ENCODE measurements at places on chromosomes 6 and 20.

GRCh38 chr20:10178727-10179313 is 39.8 kb upstream of the SNAP25 start:
- no peak for DNase-seq

- no peak for DNase-seq
Measured at GRCh38 chr6:16559071-16559470, 202.2 kb downstream of the ATXN1 start.

DNA sequence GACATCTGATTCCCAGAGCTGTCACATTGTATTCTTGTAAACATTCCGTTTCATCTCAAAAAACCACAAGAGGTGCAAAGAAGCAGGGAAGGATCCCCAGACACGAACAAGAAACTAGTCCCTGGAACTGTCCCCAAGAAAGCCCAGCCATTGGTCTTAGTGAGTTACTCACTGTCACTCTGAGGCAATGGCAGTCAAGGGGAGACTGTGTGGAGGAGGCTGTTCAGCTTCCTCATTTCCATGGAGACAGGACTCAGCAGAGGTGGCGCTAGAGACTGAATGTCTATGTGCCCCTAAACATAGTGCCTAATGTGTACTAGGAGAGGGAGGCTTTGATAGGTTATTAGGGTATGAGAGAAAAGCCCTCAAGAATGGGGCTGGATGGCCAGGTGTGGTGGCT is 11.1 kb downstream of the ULBP1 start:
- no peak for DNase-seq

GRCh38 chr6:32170294-32170693 is 5.6 kb downstream of the AGPAT1 start:
- no peak for DNase-seq

GRCh38 chr6:125931733-125932450 is 24.7 kb upstream of the HINT3 start:
- DNase-seq: no peak

DNA sequence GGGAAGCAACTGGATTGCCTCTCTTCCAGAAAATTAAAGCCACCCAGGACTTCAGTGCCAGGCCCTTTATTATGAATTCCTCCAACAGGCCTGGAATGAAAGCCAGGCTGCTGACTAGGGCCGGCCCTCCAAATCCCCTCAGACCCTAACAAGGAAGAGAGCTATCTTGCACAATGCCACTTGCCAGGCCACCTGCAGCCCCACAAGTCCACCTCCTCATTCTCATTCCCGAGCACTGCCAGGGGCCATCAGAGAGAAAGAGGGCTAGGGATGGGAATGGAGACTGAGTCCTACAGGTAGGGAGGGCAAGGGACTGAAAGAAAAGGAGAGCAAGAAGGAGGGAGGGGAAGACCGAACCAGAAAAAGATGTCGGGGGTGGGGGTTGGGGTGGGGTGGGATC is 86.5 kb downstream of the MRPL14 start:
- no peak for DNase-seq

- DNase-seq: no peak
Measured at GRCh38 chr6:103750603-103751002, 1109.1 kb downstream of the HACE1 start.

GRCh38 chr6:74892091-74892490 is 313.8 kb downstream of the COL12A1 start:
- DNase-seq: no peak

GRCh38 chr6:39247667-39248194 is 18.5 kb upstream of the KCNK5 start:
- DNase-seq: no peak

GRCh38 chr6:163974322-163974721 is 559.8 kb downstream of the QKI start:
- no peak for DNase-seq

- DNase-seq: no peak
Measured at GRCh38 chr6:33979750-33980149, 166.1 kb downstream of the GRM4 start.

GRCh38 chr6:108837236-108837971 is 10.8 kb upstream of the ARMC2 start:
- no peak for DNase-seq

All from ELF-1 (cell line).